ENCODE measurements at places on chromosomes 11 and 22.

GRCh38 chr11:61418136-61418535, 11.6 kb downstream of the CPSF7 start:
- H3K4me3 ChIP-seq, result no peak overlapping the region
- DNase-seq, result no peak
- H3K4me1 ChIP-seq, result peaks cover 27% of the 10 kb centered on the region
- peaks cover 52% of the 10 kb centered on the region for H3K36me3 ChIP-seq

DNA sequence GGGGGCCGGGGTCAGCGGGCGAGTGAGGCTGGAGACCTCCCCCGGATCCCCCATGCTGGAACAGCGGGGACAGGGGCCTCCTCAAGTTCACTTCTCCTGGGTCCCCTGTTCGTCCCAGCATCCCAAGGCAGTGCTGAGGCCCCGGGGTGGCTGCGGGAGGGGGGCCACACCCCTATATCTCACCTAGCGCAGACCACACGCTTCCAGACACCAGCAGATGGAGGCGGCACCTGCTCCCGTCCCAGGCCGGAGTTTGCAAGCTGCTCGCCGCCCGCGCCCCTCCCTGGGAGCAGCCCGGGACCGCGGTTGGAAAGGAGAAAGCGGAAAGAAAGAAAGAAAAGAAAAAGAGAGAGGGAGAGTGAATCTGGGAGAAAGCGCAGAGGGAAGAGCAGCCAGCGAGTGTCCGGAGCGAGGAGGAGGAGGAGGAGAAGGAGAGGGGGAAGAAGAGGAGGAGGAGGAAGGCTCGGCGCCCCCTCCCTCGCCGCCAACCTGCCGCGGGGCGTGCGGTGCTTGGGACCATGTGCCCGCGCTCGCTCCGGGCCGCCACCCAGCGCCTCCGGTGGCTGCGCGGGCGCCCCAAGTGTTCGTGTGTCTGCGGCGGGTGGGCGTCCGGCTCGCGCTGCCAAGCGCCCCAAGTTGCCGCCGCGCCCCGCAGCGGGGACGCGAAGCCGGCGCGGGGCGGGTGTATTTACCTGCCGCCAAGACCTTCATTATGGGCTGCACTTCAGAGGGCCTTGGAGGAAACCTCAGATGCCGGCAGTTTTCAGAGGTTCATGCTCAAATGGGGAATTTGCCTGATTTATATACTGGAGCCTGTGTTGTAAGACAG, at the start of gene LIF:
LIF (minus strand) TSS at position 775 of the 829 bp plus-strand sequence; CDS start at position 711, 64 bp downstream.
- peak within 1 kb of the TSS; percentile 48 for H3K4me3 ChIP-seq
- H3K27ac ChIP-seq, result no peak within 1 kb of the TSS
- no peaks in the 10 kb centered on the region for H3K36me3 ChIP-seq
- peaks cover 11% of the 10 kb centered on the region for H3K4me1 ChIP-seq
- no peak for DNase-seq

DNA sequence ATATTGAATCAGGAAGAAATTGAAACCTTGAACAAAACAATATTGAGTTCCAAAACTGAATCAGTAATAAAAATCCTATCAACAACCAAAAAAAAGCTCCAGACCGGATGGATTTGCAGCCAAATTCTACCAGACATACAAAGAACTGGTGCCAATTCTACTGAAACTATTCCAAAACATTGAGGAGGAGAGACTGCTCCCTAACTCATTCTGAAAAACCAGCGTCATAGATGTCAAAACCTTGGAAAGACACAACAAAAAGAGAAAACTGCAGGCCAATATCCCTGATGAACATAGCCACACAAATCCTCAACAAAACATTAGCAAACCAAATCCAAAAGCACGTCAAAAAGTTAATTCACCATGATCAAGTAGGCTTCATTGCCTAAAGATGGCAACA, 353.8 kb downstream of the TMEM135 start:
- no peak for DNase-seq
- H3K4me1 ChIP-seq, result no peaks in the 10 kb centered on the region
- H3K27ac ChIP-seq, result no peak overlapping the region
- H3K4me3 ChIP-seq, result no peak overlapping the region

DNA sequence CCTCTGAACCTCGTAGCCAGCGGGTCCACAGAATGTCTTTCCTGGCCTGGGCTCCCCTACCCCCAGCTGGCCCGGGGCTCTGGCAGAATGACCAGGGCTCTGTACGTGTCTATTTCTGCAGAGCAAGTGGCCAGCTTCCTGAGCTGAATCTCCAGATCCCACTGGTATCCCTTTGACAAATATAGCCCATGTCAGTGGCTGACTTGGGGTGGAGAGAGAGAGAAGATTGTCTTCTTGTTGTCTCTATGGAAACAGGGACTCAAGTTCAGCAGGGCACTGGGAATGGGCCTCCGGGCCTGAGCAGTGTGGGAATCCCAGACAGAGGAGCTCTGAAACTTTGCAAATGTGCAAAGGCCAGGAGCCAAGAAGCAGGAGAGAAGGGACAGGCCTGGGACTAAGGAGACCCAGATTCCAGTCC, 33.9 kb downstream of the ANO1 start:
- H3K4me3 ChIP-seq, result no peak overlapping the region
- H3K27me3 ChIP-seq, result no peaks in the 10 kb centered on the region
- peaks cover 22% of the 10 kb centered on the region for H3K4me1 ChIP-seq
- H3K27ac ChIP-seq, result peak overlapping the region; percentile 45
- H3K36me3 ChIP-seq, result no peaks in the 10 kb centered on the region

DNA sequence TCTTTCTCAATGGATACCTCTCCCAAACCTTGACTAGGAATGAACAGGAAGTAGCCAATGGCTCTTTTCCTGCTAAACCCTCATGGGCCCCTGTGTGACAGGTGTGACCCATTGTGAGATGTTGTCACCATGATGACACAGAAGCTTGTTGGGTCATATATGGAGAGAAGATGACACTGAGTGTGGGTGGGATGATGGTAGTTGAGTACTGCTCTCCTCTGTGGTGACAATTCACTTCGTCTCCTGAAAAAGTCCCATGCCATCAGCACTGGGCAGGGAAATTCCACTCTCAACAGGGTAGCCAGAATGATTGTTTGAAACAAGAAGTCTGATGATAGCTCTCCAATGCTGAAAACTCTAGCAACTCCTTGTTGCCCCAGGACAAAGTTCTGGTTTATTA, 94.0 kb upstream of the SEZ6L start:
- H3K27ac ChIP-seq, result no peak overlapping the region
- peaks cover under 1% of the 10 kb centered on the region for H3K27me3 ChIP-seq
- H3K4me3 ChIP-seq, result no peak overlapping the region

All from heart right ventricle (tissue), 16 donors.